ENCODE measurements at places on chromosomes 3 and 15.
A peak's percentile ranks its signal among the peaks of the same experiment; 100 is the strongest.

GRCh38 chr15:34360298-34360697 is 6.7 kb downstream of the LPCAT4 start:
- no peak for DNase-seq

DNA sequence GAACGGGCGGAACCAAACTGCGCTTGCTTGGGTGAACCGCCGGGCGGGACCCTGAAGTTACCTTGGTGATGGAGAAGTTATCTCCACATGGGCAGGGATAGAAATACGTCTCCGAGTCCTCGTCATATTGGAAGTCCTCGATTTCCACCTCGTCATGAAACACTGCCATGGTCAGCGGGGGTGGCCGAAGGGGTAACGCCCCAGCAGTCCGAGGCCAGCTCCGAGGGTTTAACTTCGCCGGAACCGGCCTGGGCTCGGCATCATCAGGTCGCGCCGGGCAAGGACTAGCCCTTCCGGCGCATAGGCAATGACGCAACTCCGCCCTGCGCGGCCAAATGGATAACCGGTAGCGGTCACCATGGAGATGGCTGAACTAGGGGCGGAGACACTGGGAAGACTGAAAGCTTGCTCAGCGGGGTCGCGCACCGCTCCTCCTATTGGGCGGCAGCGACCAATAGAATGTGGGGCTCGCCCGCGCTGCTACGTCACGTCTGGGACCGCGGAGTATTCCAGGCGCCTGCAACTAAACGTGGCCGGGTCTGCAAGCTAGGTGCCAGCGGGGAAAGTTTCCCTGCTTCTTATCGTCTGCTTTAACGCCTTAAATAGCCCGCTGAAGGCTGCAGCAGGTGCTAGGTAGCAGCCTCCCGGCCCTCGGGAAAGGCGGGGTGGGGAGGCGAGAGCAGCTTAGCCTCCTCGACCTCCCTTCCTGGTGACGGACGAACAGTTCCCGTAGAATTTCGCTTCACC is at the start of the genes DPH3 and OXNAD1:
TSS of gene DPH3 (minus strand) at position 236 of the 747 bp plus-strand sequence. CDS start at position 169, 67 bp downstream.
TSS of gene OXNAD1 (plus strand) at position 505 of the 747 bp plus-strand sequence. CDS start 5,741 bp downstream, outside the sequence.
- peak; percentile 100 for DNase-seq

DNA sequence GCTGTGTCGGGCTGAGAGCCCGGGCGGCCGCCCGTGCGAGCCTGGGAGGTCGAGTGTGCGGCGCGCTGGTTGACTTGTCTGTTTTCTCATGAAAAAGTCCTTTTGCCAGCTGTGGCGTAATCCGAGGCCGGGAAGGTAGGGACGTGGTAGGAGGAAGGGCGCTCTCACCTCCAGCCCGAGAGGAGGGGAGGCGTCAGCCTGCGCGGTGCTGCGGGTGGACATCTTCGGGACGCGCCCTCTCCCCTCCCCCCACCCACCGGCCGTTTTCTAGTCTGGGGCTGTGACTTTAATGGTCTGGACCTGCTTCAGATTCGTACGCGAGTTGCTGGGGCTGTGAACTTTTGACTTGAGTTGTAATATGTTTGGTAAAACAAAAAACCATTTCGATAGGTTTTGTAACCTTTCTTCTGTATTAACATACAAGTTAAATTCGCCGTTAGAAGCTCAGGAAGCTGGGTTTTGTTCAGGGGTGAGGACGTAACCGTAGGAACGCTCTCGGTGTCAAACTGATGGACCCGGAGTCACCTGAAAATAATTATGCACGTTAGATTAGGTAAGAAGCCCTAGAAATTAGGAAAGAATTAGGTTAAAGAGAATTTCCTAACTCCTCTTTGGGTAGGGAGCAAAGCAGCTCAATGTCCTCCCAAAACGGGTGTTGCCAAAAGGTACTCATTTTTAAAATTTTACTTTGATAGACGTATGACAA is 762 bp downstream of the NCK1 start:
- peak; percentile 42 for DNase-seq

DNA sequence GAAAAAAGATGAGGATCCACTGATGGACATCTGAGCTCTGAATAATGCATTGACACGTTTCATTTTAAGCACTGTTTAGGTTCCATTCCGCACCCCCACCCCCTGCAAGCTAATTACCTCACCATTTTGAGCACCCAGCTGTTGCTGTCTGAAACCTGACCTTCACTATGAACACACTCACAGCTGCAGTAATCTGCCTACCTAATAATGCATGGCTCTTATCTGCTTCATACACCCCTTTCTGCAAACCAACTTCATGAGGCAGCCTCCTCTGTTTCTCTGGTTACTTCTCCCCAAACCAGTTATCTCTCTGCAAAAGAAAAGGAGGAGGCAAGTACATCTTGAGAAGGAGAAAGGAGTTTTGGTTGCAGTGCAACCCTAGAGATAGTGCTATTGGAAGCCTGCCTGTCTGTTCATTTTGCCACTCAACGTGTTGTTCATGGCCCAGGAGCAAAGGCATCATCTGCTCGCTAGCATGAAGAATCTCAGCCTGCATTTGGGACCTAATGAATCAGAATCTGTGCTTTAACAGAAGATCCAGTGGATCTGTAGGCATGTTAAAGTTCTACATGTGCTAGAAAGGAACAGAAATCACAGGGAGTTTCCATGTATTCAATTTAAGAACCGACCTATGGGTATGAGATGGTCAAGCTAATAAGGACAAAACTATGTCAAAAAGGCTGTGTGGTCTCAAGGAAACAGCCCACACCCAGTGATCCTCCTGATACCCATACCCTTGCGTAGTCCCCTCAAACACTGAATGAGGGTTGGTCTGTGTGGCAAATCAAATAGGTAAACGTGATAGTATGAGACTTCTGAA is 87.2 kb downstream of the MB21D2 start:
- no peak for DNase-seq

DNA sequence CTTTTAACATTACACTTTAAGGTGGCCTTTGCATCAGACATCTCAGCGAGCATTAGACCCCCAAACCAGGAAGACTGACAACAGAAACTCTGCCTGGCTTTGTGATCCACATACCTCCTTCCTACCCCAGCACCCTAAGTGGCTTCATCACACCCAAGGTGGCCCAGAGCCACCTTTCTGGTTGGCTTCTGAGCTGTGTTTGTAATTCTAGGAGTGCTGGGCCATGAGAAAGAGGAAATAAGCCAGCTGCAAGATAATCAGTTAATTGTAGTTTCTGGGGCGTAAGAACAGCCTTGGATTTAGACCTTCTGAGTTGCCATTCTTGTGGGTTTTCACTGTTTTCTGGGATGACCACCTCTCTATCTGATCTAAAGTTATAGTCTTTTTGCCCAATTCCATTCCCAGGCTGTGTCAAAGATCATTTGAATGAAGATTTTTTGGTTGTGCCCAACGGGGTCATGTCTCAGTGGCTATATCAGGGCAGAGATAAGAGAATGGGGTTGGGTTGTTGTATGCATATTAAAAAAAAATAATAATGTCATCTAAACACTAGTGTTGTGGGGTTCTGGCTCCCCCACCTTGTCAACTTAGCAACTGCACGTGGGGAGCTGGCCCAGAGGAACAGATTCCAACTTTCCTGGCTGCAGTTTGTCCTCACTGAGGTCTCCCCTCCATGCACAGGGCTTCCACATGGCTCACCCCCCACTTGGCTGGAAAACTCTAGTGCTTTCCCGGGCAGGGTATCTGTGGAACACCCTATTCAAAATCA is 234.8 kb upstream of the WNT5A start:
- DNase-seq: no peak

GRCh38 chr3:46488735-46489361 is 8.9 kb upstream of the RTP3 start:
- peak; percentile 95 for DNase-seq

GRCh38 chr3:154794391-154794790 is 285.7 kb upstream of the MME start:
- no peak for DNase-seq

DNA sequence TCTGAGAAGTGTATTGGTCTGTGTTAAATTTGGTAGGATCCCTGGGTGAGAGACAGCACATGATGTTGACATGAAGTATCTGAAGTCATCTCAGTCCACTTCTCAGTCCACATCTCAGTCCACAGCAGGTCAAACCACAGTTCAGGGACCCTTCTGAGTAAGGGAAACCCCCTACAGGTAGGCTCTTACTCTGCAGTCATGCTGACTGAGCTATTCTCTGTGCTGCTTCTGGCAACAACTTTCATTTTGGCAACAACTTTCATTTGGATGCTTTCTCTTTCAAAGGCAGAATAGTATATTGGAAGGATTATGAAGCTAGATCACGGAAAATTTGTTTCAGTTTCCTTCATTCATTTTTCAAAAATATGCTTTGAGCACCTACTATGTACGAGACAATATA is 178.2 kb upstream of the GOLIM4 start:
- DNase-seq: no peak

DNA sequence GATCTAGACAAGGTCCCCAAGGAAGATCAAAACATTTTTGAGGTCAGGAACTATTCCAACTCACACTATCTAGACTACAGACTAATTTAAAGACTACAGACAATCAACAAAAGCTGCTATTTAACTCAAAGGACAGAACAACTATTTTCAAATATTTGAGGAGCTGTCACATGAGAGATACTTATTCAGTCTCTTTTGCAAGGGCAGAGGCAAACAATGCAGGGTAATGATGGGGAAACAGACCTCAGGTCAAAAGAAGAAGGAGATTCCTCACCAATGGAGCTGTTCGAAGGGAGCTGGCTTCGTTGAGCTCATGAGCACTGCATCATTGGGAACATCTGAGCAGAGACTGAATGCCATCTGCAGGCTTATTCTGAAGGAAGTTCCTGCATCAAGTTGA is 231.9 kb downstream of the DTWD1 start:
- no peak for DNase-seq

DNA sequence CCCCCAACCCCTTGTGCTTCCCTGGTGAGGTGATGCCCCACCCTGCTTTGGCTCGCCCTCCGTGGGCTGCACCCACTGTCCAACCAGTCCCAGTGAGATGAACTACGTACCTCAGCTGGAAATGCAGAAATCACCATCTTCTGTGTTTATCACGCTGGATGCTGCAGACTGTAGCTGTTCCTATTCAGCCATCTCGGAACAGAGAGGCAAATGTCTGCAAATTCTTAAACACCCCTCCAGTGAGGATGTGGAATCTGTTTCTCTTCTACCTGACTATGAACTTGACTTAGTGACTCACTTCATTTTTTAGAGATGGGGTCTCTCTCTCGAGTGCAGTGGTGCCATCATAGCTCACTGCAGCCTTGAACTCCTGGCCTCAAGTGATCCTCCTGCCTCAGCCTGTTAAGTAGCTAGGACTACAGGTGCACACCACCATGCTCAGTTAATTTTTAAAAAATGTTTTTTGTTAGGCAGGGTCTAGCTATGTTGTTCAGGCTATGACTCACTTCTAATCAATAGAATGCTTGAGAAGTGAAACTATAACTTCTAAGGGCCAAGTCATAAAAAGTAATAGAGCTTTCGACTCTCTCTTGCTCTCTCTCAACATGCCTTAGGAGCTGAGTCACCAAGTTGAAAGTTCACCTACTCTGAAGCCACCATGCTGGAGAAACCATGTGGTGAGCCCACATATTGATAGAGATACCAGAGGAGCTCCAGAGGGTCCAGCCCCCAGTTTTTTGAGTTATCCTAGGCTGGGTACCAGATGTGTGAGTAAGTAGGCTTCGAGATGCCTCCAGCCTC is 11.5 kb upstream of the PARP14 start:
- DNase-seq: no peak

DNA sequence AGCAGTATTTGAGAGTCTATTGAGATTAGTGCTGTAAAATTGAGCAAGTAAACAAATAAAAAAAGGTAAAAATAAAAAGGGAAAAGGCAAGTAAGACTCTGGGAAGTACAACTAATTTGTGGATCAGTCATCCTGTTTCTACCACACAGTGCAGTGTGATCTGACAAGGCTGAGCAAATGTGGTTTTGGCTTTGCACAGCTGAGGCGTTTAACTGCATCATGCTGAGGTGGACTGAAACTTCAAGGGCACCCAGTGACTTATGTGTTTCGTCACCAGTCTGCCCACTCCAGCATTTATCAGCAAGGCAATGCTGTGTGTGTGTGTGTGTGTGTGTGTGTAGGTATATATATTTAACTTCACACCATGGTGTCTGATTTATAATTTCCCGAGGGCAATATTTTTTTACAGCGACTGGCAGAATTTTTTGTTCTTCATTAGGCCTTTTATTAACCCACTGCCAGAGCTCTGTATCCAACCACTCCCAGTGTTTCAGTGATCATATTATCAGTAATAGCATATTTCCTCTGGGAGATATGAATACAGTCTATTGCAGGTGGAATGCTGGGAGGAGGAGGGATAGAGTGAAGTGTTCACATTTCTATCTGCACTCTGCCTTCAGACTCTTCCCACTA is 131.5 kb upstream of the SATB1 start:
- peak; percentile 68 for DNase-seq

- DNase-seq: no peak
Measured at GRCh38 chr3:166637984-166638530, 742.0 kb downstream of the ZBBX start.

DNA sequence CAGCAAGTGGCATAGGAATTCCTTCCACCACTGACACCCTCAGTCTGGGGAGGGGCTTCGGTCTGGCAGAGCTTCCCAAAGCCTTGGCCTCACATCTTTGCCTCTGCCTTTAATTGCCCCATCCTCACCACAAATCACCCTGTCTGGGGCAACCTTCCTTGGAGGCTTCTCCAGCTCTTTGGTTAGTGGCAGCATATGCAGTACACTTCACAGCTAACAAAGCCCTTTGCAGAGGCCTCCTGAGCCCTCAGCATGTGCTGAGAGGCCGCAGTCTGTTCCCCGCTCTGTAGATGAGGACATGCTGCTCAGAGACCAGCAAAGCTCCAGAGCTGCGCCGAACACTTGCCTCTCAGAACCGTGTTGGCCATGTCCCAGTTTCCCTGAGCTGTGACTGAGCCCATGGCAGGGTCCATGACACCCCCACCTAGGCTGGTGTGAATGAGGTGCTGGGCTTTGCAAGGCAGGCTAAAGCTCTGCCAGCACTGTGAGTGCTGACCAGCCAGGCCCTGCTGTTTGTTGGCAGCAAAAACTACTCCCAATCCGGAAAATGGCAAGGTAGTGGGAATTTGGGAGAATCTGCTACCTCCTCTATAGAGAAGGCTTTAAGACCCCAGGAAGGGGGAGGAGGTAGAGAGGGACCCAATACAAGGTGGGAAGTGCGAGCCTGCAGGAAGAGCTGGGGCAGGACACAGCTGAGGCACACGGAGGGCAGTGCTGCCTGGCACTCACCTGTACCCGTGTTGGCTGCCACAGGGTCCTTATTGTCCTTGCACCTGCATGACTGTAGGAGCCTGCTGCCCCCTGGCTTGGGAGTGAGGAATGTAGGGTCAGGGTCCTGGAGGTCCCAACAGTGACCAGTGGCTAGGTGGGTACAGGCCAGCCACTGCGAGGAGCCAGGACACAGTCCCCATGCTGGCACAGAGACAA is 8.4 kb upstream of the KLF15 start:
- DNase-seq: no peak
